NCI-H510A (cell line): ENCODE measurements at places on chromosomes 5 and 9.

DNA sequence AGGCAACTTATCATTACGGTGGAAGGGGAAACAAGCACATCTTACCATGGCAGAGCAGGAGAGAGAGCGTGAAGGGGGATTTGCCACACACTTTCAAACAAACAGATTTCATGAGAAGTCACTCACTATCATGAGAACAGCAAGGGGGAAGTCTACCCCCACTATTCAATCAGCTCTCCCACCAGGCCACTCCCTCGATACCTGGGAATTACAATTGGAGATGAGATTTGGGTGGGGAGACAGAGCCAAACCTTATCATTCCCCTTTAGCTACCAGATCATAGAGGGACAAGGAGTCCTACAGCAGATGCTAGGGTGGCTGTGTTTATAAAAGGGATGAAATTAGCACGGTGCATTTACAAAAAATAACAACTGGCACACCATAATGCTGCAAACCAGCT, 2149.4 kb upstream of the ACO1 start:
- DNase-seq, result no peak

DNA sequence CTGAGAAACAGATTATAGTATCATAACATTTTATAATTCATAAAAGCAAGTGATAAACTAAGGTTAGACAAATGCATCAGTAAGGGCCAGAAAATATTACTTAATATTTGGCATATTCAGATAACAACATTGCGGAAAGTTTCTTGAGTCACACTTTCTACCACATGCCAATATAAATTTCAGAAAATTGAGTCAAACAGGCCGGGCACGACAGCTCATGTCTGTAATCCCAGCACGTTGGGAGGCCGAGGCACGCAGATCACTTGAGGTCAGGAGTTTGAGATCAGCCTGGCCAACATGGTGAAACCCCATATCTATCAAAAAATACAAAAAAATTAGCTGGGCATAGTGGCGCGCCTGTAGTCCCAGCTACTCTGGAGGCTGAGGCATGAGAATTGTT, 47.1 kb downstream of the SLC38A9 start:
- DNase-seq, result no peak

DNA sequence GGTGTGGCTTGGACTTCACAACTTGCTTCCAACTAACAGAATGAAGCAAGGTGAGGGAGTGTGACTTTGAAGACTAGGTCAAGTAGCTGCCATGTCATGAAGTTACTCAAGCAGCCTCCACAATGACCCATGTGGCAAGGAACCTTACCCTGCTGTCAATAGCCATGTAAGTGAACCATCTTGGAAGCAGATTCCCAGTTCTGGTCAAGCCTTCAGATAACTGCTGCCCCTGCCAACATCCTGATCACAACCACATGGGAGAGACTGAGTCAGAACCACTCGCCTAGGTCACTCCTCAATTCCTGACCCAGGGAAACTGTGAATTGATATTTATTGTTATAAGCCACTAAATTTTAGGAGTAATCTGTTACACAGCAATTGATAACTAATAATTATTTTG, 10.9 kb downstream of the ZCCHC10 start:
- DNase-seq, result no peak

GRCh38 chr5:132103969-132104391, 30.4 kb downstream of the CSF2 start:
- DNase-seq, result no peak

DNA sequence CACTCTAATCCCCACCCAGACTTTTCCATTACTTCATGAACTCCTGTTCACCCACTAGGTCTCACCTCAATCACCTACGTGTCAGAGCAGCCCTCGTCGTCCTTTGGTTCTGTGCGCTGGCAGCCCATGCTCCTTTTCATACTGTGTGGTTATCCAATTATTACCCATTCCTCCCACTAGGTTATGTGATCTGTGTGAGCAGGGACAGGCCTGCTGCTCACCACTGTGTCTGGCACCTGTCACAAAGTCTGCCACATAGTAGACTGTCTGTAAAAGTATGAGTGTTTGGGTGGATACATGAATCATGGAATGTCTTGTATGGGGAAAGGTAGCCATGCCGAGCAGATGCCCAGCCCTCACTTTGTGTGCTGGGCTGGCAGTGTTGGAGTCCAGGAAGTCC, 12.1 kb upstream of the SMAD5 start:
- no peak for DNase-seq

DNA sequence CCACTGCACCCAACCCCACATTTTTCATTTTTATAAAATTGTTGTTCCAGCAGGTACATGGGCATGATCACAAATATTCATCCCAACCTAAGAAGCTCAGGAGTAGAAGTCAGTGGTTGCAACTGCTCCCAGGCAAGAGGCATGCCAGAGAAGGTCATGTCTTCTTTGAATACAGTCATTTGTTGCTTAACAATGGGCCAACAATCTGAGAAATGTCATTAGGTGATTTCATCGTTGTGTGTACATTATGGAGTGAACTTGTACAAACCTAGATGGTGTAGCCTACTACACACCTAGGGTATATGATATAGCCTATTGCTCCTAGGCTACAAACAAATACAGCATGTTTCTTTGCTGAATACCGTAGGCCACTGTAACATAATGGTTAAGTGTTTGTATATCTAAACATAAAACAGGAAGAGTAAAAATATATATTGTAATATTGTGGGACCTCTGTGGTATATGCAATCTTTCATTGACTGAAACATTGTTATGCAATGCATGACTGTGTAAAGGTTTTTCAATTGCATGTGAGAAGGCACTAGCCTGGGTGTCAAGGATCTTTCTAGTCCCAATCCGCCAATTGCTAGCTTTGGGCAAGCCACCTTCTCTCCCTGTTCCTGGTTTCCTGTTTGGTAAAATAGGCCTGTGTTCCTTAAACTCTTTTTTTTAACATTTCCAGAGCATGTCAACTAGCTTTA, 27.6 kb downstream of the ATP10B start:
- no peak for DNase-seq

DNA sequence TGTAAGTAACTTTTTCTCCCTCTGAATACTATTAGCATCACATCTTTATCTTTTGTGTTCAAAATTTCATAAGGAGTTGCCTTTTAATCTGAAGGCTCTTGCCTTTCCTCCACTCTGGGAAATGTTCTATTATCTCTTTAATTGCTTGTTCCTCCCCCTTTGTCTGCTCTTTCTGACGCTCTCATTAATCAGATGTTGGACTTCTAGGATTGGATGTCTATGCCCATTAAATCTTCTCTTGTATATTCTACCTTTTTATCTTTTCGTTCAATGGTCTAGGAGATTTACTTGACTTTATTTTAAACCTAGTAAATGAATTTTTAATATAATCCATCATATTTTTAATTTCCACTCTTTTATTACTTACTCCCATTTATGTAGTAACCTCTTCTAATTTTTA, 76.7 kb downstream of the MARCHF3 start:
- DNase-seq, result no peak

- no peak for DNase-seq
These were observed 511.5 kb downstream of the FOXD4L5 start for GRCh38 chr9:64773491-64773931.

DNA sequence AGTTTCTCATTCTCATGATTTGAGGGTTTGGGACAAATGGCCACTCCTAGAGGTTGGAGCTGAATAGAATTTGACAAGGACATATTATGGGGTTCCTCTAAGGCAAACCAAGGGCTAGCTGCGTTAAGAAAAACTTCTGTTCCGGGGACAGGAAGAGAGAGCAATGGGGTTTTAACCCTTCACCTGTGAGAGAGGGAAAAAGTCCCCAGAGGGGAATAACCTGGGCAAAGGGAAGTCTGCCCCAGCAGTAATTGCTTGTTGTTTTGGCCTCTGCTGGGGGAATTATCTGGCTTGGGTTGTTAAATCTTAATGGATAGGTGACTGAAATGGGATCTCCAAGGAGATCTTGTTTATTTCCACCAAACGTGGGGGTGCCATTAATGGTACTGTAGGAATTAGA, 110.1 kb upstream of the MOCS2 start:
- DNase-seq, result no peak

DNA sequence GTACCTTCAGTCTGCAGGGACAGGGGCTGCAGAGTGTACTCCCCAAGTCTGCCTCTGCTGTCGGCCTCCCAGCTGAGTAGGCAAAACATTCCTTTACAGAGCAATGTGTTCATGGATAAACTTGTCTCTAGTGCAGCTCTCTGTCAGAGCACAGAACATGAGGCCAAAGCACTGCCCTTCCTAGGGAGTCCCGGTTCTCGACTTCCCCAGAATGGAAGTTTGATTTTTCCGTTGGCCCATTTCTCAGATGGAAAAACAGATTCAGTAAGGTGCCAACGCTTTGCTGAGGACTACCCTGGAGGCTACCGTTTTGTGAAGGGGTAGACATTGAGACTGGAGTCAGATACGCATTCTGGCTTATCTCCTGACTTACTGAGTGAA, 422 bp upstream of the TRIM32 start:
- no peak for DNase-seq

- no peak for DNase-seq
These were observed 617.3 kb upstream of the ST8SIA4 start for GRCh38 chr5:101520417-101520816.

- DNase-seq, result no peak
These were observed 206.0 kb downstream of the ARRDC3 start for GRCh38 chr5:91177085-91177484.

- no peak for DNase-seq
These were observed 13.1 kb downstream of the RPS23 start for GRCh38 chr5:82265047-82265446.

GRCh38 chr5:133978943-133979342, 10.5 kb upstream of the C5orf15 start:
- no peak for DNase-seq

DNA sequence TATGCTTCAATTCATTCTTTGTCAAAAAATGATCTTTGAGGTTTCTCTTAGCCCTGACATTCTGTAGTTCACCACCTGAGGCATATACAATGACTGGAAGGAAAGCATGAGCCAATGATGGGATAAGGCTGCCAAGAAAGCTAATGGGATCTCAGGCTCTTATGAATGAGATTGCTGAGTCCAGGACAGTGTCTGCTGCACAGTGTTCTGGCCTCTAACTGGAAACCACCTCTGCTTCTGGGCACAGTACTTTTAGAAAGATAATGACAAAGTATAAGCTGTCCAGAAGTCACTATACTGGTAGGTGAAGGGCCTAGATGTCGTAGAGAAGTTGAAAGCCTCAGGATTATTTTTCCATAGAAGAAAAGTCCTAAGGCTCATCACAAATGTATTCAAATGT, 69.1 kb upstream of the PAPPA start:
- no peak for DNase-seq

DNA sequence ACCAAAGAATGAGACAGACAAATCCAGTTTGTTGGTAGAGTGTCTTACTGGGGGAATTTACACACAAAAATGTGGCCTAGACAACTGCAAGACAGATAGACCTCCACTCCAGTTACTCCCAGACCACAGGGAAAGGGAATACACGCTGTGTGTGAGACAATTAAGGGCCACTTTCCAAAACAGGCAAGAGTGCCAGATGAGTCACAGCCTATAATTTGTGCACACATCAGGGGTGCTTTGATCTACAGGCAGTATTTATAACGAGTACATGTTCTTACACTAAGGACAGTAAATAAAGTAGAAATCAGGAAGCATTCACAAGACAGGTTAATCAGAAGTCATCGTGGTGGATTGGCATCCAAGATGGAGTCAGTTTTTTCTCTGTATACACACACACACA, 114.8 kb downstream of the ZNF622 start:
- DNase-seq, result no peak

DNA sequence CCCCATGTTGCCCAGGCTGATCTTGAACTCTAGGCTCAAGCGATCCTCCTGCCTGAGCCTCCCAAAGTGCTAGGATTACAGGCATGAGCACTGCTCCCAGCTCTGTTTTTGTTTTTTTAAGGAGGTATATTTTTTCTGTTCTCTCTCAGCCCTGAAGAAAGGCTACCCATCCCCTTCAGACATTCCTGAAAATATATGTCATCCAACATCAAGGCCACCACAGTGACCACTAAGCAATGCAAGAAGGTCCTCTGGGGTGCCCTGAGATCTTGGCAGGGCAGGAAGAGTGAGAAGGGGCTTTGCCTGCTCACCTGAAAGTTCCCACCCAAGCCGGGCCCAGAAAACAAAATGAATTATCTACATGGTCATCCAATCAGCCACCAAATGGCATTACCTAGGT, 47.8 kb upstream of the IL17B start:
- DNase-seq, result no peak

GRCh38 chr9:18976709-18977531, 56.1 kb downstream of the SAXO1 start:
- DNase-seq, result no peak

DNA sequence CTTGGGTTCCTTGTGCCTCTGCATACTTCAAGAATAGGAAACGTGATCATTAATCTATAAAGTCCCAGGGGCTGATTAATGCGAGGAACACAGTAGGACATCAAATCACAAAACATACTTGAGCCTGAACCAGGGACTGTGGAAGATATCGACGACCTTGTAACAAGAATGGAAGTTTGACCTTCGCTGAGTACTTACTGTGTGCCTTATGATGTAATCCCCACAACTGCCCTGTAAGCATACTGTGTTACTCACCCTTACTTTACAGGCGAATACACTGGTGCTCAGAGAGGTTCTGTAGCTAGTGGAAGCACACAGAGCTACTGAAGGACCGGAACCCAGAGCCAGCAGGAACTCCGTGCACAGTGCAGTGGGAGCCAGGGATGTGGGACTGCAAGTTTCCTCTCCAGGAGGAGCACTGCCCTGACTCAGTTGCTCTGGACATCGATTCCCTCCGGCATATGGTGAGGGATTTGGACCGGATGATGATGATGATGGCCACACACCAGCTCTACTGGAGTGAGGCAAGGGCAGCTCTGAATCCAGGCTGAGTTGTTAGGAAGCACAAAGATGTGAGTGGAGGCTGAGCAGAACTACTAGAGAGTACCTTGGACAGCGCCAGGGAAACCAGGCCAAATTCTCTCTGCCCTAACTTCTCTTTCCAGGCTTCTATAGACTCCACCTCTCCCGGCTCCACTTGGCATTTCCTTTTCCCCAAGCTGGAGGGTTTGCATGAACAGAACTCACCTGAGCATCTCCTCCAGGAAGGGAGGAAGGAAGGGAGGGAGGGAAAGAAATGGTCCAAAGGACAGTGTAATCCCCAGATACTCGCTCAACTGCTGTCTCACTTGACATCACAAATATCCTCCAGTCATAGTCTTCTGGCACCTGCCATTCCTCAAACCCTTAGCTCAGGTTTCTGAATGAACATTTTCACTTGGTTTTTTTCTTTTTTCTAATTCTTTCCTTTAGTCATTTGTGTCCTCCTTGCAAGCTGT, 1.5 kb upstream of the GABBR2 start:
- no peak for DNase-seq

DNA sequence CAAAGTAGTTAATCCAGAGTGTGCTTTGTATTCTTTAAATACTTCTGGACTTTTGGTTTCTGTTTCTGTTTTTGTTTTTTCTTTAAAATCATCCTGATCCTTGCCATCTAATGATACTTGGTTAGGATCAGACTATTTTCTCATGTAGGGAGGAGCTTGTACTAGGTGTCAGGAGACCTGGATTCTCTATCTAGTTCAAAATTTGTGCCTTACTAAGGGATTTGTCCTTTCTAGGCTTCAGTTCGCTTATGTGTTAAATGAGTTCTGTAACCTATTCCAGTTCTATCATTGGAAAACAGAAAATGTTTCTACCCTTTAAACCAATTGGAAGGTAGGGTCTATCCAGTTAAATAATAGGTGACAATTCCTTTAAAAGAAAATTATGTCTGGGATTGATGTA, 3.3 kb upstream of the MEF2C start:
- no peak for DNase-seq

GRCh38 chr5:168817591-168817990, 238.4 kb upstream of the PANK3 start:
- DNase-seq, result no peak
